ENCODE measurements at places on chromosomes 4 and X.

DNA sequence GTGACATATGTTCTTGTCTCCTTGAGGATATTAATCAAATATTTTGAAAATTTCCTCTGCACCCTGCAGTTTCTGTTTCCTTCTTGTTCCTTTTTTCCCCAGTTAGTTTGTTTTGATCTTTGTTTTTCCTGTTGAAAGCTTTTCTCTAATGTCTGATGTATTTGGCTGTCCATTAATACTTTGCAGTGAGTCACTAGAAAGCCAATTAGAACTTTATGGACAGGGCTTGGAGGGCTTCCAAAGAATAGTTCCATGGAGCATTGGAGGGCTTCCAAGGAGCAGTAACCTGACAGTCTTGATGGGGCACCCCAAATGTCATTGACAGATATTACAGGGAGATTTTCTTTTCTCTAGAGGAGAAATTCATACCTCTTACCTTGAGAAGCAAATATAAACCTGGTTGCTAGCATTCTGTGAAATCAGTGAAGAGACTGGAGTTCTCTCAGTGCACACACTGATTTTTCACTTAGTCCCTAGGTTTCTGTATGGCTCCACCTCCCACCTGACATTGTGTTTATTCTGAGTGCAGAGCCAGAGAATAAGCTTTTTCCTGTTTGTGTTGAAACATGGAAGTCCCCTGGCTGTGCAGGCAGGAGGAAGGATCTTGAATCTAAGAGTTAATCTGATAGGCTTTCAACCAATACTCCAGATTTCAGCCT is 26.5 kb downstream of the SPARCL1 start:
- DNase-seq, result no peak

DNA sequence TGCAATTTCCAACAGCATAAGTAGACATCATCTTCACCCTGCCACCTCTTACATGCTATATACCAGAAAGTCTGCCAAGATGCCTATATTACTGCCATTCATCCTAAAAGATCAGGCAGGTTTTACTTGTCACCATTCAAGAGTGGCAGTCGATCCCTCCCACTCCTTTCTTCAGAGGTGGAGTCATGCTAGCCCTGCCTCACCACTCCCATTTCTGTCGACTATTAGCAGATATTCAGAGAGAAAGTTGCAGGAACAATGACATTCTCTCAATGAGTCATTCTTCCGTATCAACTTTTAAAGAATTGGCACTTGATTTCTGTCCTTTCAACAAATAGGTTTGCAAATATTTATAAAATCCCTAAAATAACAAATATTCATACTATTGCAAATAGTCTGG is 1060.1 kb downstream of the ADGRL3 start:
- DNase-seq, result no peak

DNA sequence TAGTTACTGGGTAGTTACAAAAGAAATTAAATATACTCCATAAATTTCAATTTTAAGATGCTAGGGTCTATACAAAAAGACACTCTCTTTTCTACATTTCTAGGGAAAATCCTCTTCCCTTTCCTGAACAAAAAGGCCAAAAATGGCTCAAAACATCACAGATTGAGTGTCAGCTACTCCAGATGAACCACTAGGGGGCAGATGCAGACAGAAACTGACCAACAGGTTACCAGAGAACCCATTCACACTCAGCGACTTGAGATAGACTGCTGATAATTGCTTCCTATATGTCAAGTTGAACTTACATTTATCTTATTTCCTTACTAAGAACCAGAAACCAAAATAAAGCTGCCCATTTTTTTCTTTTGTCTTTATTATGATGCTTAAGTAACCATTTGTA is 83.4 kb upstream of the MID1IP1 start:
- DNase-seq, result no peak

- no peak for DNase-seq
These were observed 31.1 kb upstream of the TBC1D14 start for GRCh38 chr4:6878451-6879059.

DNA sequence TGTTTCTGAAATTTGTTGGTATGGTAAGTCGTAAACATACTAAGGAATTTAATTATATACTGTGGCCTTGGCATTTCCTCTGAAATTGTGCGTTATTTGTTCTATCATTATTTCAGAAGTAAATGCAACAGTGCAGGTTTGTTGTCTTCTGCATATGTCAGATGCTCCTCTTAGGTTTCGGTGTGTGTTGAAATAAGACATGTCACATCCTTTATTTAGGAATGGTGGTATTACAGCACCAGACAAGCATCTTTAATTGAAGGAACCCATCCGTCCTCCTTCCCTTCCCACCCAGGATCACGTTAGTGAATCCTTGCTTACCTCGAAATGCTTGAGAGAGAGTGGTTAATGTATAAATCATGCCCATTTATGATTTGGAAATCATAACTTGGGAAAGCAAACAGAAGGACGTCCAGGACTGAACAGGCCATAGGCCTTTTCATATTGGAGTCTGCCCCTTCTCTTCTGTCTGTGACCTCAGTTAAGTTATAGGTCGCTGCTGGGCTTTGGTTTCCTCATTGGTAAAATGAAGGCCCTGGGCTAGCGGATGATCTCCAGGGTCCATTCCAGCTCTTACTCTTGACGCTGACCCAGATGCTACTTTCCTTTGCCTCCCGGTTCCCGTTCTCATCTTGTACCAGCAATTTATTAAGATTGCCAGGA is 134.1 kb downstream of the KLHL8 start:
- DNase-seq, result no peak

GRCh38 chrX:129836827-129837226 is 6.9 kb downstream of the ZDHHC9 start:
- DNase-seq, result no peak

DNA sequence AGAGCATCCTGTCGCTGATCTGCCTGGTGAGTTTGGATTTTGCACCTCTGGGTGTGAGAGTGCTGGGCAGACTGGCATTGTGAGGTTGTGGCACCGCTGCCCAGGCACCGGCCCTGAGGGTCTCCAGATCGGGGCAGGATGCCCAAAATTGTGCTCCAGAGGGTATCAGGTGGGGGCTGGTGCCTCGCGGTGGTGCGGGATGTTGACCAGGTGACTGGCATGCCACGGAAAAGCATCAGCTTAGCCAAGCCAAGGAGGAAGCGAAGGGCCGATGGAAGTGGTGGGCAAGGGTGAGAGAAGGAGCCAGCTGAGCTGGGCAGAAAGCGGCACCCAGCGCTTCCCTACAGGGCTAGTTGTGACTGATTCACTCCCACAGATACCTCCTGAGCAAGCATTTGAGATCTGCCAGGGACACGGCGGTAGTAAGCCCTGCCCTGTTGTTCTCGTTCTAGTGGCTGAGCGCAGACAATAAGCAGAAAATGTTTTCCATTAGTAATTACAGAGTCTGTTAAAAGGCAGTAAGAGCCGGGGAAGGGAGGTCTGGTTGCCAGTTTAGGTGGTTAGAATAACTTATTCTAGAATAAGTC is 809 bp downstream of the ZFP92 start:
- no peak for DNase-seq

DNA sequence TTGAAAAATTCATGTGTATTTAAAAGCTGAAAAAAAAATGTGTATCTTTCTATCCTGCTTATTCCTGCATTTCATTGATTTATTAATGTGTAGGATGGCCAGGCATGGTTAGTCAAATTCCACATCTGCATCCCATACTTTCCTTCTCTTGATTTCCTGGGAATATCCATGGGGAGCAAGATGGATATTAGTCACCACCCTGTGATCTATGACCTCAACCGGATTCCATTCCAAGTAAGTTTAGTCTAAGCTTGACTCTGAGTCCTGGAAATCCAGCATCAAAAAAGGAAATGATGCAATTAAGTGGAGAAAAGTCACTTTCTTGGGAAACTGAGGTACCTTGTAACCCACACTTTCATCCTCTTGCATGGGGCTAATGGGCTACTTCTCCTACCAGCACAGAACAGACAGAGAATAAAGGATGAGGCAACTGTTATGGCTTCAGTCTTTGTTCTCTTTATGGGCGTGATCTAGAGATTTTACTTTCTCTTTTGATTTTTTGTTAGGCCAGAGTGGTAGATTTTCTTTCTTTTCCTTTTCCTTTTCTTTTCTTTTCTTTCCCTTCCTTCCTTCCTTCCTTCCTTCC is 17.1 kb upstream of the BEX4 start:
- no peak for DNase-seq

Data from D721Med (cell line).